ENCODE measurements at places on chromosomes 12 and 14. TPM values are rescaled to one million over a fixed set of nuclear protein-coding genes. Genes with fewer than 3 reads are reported as not detected.

DNA sequence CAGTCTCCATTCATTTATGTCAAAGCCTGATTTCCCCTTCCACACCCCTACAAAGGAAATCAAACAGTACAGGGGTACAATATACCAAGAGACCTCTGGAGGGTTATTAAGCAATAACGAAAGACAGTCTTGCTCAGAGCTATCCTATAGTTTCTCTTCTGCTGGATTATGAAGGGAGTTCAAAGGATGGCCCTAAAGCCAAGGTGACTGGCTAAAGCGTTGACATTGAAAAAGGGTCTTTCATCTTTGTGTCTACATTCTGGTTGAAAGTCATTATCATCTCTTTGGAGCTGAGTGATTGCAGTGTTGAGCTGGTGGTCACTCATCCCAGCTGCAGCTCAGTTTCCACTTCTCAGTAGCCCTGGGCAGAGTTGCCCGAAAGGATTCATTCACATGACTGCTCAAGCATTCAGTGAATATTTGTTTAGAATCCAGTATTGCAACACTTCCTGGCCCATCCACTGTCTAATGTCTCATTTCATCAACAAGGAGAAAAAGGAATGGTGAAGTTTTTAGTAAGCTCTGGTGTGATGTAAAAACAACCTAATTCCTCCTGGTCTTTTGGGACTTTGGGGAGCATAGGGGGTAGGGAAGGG is 19.2 kb upstream of the TBX5 start:
- DNase-seq: peak; percentile 90

- no peak for DNase-seq
These were observed 246.4 kb downstream of the TMEM132C start for GRCh38 chr12:128513331-128513730.

DNA sequence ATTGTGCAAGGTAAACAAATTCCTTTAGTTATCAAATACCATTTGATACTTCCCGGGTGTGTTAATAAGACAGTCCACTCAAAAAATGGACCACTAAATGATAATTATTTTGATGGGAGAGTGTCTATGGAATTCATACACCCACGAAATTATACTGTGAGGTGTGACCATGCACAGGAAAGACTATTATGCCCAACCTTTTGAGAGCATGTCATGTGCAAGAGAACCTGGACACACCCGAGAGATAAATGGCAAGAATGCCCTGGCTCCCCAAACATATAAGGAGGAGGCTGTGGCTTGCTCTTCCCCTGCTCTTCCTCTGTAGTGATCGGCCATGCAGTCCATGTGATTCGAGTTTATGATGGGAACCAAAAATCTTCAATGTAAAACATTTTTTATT is 119.5 kb upstream of the BCL2L14 start:
- DNase-seq: no peak

GRCh38 chr12:90076851-90077319 is 368.2 kb upstream of the ATP2B1 start:
- DNase-seq: no peak

- no peak for DNase-seq
These were observed 18.7 kb downstream of the FLVCR2 start for GRCh38 chr14:75597149-75597548.

- DNase-seq: no peak
These were observed 111.8 kb downstream of the KIF26A start for GRCh38 chr14:104250175-104250574.

DNA sequence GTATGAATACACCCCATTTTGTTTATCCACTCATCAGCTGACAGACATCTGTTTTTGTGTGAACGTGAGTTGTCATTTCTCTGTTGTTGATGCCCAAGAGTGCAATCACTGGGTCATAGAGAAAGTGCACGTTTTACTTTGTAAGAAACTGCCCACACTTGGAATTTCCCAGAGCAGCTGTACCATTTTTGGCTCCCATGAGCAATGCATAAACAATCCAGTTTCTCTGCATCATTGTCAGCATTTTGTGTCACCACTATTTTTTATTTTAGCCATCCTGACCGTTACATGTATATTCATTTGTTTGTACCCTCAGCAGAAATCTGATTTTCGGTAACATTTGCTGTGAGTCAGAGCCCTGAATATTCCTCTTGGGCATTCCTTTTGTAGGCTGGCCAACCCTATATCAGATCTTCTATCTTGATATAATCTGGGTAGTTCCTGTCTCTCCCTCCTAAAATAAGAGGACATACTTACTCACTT is 62.7 kb downstream of the RBM19 start:
- DNase-seq: peak; percentile 66

DNA sequence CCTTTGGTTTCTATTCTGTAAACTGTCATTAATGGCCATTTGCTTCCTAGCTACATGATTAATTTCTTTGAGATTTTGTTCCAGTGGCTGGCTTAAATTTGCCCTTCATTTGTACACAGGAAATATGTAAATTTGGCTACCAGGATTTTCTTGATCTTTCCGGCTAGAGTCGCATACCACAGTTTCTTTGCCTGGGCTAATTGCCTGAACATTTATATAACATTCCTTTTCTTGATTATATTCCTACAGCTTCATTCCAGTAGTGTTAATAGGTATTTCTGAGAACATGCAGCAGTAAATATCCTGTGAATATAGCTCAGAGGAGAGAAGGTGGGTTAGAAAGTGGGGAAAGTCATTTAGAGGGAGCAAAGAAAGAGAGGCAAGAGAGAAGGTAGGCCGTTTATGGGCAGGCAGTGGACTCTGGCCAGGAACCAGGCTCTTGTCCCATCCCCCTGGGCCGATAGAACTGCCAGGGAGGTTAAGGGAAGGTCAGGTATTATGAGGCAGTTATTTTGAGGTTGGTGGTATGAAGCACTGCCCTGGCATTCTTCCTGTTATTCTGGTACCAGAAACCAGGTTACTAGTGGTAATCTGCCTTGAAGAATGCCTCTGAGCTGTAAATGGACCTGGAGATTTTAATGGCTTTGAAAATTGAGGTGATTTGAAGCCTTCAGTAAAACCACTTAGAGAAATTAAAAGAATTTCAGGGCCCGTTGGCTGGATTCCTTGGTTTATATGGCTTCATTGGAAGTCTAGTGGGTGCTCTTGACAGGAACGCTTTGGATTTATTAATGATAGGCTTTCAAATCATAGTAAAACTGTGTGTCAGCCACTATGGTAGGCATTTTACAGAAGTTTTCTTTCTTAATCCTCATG is 4.4 kb downstream of the RNF10 start:
- peak; percentile 72 for DNase-seq

DNA sequence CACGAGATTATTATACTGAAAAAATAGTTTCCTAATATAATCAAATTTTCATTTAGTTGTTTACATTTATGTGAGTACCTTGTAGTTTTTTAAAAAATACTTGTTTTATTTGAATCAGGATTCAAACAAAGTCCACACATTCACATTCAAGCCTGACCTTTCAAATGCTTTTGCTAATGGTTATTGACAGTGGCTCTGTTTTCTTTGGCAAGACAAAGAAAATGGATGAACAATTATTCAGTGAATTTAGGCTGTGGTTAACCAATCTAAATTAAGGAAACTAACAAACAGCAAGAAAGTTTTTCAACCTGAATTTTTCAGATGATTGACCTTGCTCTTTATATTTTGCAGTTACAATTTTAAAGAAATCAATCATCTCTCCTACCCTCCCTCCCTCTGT is 9.7 kb downstream of the SLC4A8 start:
- DNase-seq: no peak

DNA sequence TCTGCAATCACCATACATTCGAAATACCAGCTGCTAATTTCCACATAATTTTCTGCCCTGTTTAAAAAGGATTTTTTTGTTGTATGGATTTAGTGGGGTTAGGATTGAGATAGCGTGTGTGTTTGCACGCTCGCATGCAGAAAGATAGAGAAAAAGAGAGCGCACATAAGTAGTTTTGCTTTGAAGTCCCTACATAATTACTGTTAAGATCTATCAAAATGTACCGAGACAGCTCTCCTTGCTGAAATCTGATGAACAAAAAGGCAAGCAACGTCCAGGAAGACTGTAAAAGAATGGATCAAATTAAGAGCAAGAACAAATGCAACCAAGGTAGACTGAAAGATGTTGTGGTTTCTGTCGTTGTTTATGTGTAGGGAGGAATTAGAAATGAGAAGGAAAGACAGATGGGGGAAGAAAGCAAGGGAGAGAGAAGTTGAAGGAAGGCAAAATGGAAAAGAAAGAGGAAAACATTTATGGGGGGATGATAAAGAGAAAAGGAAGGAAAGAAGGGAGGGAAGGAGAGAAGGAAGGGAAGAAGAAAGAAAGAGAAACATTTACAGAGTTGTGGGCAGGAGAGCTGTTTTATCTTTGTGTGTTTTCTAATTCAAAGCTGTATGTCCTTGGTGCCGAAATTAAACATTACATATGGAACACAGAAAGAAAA is 522.3 kb downstream of the MED13L start:
- no peak for DNase-seq

DNA sequence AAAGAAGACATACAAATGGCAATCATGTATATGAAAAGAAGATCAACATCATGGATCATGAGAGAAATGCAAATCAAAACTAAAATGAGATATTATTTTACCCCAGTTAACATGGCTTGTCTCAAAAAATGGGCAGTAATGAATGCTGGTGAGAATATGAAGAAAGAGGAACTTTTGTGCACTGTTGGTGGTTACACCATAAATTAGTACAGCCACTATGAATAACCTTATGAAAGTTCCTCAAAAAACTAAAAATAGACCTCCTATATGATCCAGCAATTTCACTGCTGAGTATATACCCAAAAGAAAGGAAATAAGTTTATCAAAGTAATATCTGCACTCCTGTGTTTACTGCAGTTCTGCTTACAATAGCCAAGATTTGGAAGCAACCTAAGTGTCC is 151.7 kb downstream of the PDZRN4 start:
- no peak for DNase-seq

- DNase-seq: no peak
These were observed 47.4 kb upstream of the BCL7A start for GRCh38 chr12:121974026-121974985.

- no peak for DNase-seq
These were observed 56.4 kb upstream of the USP44 start for GRCh38 chr12:95607642-95608041.

- no peak for DNase-seq
These were observed 3.5 kb upstream of the RNASE4 start for GRCh38 chr14:20680843-20681347.

DNA sequence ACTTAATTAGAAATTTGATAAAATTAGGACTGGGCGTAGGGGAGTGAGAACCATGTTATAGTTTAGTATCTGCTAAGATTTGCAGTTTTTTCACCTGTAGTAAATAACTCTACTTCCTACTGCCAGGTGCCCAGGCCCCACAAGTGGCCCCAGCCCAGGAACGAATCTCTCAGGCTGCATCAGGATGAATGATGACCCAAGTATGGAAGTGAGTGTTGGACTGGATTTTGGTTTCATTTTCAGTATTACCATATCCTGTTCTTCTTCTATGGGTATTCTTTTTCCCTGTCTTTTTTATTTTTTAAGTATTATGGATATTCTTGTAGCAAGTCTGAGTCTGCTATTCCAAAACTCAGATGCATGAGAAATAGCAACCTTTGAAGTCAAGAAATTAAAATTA is 120.3 kb upstream of the BCAT1 start:
- no peak for DNase-seq

DNA sequence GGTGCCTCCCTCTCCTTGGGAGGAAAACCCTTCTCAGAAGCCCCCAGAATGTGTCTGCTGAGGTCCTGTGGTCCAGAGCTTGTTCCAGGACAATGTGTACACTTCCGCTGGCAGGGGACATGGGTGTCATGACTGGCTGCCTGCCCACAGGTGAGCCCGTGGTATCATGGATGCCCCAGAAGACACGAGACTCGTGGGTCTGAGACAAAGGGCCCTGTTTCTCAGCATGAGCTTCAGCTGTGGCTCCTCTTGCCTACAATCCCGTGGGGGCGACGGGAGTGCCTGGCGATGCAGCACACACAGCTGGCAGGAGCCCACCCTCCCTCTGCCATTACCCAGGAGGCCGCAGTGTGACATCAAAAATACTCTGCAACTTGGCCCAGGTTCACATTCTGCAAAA is 7.0 kb downstream of the TMEM121 start:
- DNase-seq: no peak

DNA sequence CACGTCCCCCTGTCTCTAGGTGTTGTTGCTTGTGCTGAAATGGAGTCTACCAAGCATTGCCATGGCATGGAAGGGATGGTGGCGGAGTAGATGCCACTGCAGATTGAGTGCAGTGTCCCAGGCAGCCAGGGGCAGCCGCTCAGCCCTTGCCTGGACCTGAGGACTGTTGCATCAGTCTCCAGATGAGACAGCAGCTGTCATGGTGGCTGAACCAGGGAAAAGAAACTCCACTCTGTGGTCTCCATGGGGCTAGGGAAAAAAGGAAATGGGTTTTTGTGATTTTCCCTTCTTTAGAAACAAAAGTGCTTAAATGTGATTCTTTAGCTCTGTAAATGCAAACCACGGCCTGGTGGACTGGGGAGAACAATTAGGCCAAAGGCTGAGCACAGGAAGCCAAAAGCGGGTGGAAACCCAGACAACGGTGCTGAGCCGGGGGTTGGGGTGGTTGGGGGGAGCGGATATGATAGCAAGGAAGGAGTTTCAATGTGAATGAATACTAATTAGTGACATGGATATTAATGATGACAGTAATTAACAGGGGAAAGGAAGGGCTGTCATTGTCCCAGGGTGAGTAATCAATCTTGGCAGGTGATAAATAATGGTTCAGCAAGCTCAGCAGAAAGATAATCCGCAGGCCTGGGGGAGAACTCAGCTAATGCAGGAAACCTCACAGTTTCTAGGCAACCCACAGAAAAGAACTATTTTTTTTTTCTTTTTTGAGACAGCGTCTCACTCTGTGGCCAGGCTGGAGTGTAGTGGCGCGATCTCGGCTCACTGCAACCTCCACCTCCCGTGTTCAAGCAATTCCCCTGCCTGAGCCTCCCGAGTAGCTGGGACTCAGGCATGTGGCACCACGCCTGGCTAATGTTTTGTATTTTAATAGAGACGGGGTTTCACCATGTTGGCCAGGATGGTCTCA is 442.6 kb downstream of the DPF3 start:
- DNase-seq: no peak

DNA sequence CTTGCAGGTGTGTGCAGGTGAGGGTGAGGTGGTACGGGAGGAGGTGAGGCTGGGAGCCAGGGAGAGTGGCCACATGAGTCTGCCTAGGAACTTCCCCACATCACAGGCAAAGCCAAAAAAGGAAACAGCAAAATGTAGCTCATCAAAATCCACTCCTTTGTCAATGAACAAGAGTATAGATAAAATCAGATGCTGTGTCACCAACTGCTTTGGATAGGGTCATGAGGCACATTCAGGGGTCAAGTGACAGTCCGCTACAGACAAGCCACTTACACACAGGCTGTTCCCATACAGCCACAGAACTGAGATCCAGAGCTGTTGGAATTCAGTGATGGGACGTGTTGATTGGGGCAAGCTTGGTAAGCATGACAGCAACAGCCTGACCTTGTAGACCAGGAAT is 100.3 kb upstream of the NOS1 start:
- no peak for DNase-seq

- DNase-seq: peak; percentile 95
These were observed 1.3 kb upstream of the IGFBP6 start for GRCh38 chr12:53096089-53096741.

- no peak for DNase-seq
These were observed 40.6 kb downstream of the FNTB start for GRCh38 chr14:65027127-65027799.

Gene RNU7-1
- not detected for total RNA-seq

Gene EIF2B1
- 108 TPM for total RNA-seq

Gene RIMKLB
- 23.2 TPM for total RNA-seq

Gene MGP
- not detected for total RNA-seq

Gene CISTR
- total RNA-seq: not detected

Gene ARPC3
- total RNA-seq: 686 TPM

Gene REM2
- total RNA-seq: not detected

Gene PROX2
- total RNA-seq: not detected

Gene IL26
- total RNA-seq: not detected

Gene KIF26A
- total RNA-seq: not detected

Gene RNASE1
- total RNA-seq: not detected

Gene RIC8B
- 6.8 TPM for total RNA-seq

Gene TSPAN19
- total RNA-seq: not detected
